CD4-positive, alpha-beta T cell treated with Interleukin-6 at 100 ng/mL for 8 hours (primary cell): ENCODE measurements at places on chromosomes 2 and 18.

DNA sequence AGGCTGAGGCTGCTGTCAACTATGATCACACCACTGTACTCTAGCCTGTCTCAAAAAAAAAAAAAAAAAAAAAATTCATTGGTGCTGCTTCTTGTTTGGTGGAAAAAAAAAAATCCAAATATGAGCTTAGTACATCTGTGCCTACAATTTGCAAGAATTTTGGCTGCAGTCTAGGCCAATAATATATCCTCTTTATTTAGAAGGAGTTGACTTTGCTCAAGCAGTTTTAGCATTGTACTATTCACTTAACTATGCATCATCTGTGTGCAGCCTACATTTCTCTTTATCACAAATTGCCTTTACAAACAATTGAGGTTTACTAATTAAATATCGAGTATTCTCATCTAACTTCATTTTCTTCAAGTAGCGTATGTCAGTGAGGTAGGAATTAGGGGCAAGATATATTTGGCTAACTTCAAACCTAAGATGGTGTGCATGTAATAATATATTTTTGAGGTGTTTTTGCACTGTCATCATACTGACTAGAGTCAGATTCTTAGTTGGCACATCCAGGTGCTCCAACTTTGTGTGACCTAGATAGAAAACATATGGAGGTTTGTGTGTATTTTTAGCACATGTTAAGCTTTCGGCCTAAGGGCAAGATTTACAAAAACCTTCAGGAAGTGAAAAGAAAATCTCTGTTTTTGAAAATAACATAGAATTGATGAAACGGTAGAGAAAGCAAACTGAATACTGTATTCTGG is 51.8 kb downstream of the PMS1 start:
- no peak for DNase-seq

GRCh38 chr18:67954594-67954993 is 438.1 kb upstream of the DSEL start:
- no peak for DNase-seq

DNA sequence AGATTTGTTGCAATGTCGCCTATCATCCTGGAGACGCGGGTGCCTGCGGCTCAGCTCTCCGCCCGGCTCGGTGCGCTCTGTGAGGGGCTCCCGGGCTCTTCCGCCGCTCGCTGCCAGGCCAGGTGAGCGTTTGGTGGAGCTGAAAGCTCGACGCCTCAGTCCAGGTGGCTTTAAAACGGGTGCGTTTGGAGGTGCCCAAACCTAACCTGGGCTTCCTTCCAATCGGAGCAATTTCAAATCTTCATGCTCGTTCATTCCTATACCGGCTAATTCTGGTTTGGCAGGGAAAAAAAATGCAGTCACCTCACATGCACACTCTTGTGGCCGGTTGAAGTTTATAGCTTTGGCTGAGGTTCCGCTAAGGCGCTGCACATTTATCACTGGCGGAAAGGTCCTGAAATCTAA is at the start of gene SLC16A14:
Gene SLC16A14 (minus strand): TSS at position 274 of the 405 bp plus-strand sequence. CDS start 9,572 bp downstream, outside the sequence.
- DNase-seq: peak; percentile 21

DNA sequence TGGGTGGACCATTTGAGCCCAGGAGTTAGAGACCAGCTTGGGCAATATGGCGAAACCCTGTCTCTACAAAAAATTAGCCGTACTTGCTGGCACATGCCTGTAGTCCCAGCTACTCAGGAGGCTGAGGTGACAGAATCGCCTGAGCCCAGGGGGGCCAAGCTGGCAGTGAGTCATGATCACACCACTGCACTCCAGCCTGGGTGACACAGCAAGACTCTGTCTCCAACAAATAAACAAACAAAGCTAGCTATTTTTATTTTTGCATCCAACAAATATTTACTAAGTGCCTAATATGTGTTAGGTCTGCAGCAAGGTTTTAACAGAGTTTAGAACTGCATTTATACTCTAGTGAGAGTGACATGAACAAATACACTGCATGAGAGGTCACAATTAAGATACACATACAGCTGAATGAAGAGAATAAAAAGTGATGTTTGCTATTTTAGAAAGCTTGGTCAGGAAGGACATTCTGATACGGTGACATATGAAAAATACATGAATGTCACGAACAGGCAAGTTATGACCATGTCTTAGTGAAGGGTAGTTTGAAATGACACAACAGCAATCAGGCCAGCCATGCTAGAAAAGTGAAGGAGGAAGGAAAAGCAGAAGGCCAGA is 83.2 kb upstream of the FRZB start:
- DNase-seq: no peak

- DNase-seq: no peak
Measured at GRCh38 chr2:144326825-144327224, 193.1 kb downstream of the ZEB2 start.

- DNase-seq: no peak
Measured at GRCh38 chr2:9535177-9535576, 20.5 kb downstream of the ADAM17 start.

DNA sequence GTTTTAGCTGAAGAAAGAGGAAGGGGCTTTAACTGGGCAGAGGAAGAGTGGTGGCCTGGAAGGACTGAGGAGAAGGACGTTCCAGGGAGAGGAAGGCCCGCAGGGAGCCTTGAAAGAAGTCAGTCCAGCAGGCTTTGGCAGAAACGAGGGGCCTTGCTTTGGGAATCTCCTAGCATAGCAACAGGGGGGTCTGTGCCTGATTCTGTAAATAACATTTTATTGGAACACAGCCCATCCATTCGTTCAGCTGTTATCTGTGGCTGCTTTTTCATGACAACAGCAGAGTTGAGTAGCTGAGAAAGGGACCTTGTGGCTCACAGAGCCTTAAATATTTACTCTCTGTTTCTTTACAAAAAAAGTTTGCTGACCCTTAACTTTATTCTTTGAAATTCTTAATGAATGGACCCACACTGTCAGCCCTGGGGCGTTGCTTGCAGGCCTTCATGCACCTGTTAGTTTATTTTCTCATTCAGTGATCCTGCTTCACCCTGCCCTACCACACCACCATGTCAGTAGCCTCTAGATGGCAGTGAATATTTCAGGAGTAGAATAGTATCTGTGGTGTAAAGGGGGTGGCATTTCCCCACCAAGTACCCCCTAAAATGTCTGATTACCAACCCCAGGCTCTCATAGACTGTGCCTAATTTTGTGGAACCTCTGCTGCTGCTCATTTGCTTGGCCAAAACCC is 61.0 kb downstream of the MGAT5 start:
- DNase-seq: no peak

GRCh38 chr18:24663026-24663425 is 202.6 kb downstream of the HRH4 start:
- no peak for DNase-seq

- no peak for DNase-seq
Measured at GRCh38 chr2:107364361-107364950, 462.2 kb upstream of the RGPD4 start.

DNA sequence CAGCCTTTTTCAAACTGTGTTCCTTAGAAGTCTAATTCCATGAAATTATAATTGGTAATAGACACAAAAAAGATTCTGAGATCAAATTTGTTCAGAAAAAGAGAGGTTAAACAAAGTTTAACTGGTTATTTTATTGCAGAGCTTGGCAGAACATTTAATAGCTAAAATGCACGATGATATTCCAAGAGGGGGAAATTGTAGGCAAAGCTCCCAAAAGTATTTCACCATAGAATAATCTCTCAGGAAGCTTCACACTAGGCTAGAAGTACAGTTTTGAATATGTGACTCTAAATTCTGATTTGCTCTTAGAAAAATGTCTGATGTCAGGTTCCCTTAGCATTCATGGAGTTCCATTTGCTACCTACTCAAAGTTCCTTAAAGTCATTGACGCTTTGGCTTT is 292.4 kb upstream of the SETBP1 start:
- no peak for DNase-seq

DNA sequence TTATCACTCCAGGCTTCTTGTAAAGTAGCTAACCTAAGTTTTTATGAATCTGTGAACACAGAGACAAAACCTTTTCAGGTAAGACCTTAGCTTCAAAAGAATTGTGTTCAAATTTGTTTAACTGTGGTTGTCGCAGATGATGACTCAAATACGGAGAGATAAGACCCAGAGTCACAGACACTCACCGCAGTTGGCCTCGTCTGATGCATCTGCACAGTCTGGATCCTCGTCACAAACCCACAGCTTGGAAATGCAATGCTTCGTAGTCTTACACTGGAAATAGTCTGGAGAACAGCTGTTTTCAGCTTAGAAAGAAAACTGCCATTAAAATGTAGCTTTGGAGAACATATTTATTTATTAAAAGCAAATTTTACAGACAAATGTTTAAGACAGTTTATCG is 1662.1 kb upstream of the NXPH2 start:
- DNase-seq: no peak

- no peak for DNase-seq
Measured at GRCh38 chr18:51953521-51953920, 386.5 kb upstream of the DCC start.

GRCh38 chr18:79382681-79383387 is 12.9 kb upstream of the NFATC1 start:
- no peak for DNase-seq
